Spinal cord (tissue), 10 donors: ENCODE measurements at places on chromosomes 16 and 17. TPM values are rescaled to one million over a fixed set of nuclear protein-coding genes. Genes with fewer than 3 reads are reported as not detected.

Gene MGAT5B
- polyA plus RNA-seq = 65.0 TPM

Gene HOXB7
- polyA plus RNA-seq = 80.7 TPM

Gene CSF3
- polyA plus RNA-seq = not detected

Gene TXNL4B
- 15.6 TPM for polyA plus RNA-seq

Gene LRRC37A2
- 59.2 TPM for polyA plus RNA-seq

Gene CACNG1
- 1.6 TPM for polyA plus RNA-seq

Gene LRRC75A
- 12.0 TPM for polyA plus RNA-seq

Gene P2RX1
- 0.17 TPM for polyA plus RNA-seq

Gene SNAI3
- 2.2 TPM for polyA plus RNA-seq

Gene CRYBA1
- 0.26 TPM for polyA plus RNA-seq

Gene TBC1D3G
- not detected for polyA plus RNA-seq

Gene TBX2
- 13.0 TPM for polyA plus RNA-seq

Gene HSF5
- polyA plus RNA-seq = 0.10 TPM

Gene GP1BA
- polyA plus RNA-seq = 0.57 TPM

Gene MYH3
- polyA plus RNA-seq = 3.2 TPM

Gene FNDC8
- polyA plus RNA-seq = 0.24 TPM

Gene TPSG1
- 0.41 TPM for polyA plus RNA-seq

Gene MT1G
- polyA plus RNA-seq = 3.1 TPM

Gene GNAO1
- polyA plus RNA-seq = 278 TPM

Gene LRRC37A3
- 43.9 TPM for polyA plus RNA-seq

Gene TBC1D3H
- polyA plus RNA-seq = not detected

Gene PTGES3L
- 6.6 TPM for polyA plus RNA-seq

Gene KRTAP9-2
- not detected for polyA plus RNA-seq

Gene KRT24
- polyA plus RNA-seq = not detected

Gene ASPSCR1
- polyA plus RNA-seq = 53.7 TPM

Gene SLC6A2
- polyA plus RNA-seq = 0.23 TPM

Gene MLYCD
- polyA plus RNA-seq = 5.0 TPM

Gene SOST
- polyA plus RNA-seq = 1.5 TPM

Gene TLCD2
- 2.9 TPM for polyA plus RNA-seq

Gene PPY
- polyA plus RNA-seq = not detected

Gene GDPD1
- polyA plus RNA-seq = 63.3 TPM

Gene CCDC200
- polyA plus RNA-seq = 4.4 TPM

Gene DNASE1
- 24.2 TPM for polyA plus RNA-seq

Gene KRTAP3-1
- polyA plus RNA-seq = not detected

Gene LLGL1
- 132 TPM for polyA plus RNA-seq

Gene CD300H
- polyA plus RNA-seq = not detected

Gene SCPEP1
- 49.5 TPM for polyA plus RNA-seq

Gene ANKS4B
- 0.11 TPM for polyA plus RNA-seq

Gene ABCA10
- polyA plus RNA-seq = 4.9 TPM

Gene RTN4RL1
- polyA plus RNA-seq = 8.0 TPM

Gene C17orf50
- 1.6 TPM for polyA plus RNA-seq
